IMR-90 (cell line): ENCODE measurements at places on chromosomes 7 and 10.

GRCh38 chr10:104036518-104037260, 49.0 kb downstream of the COL17A1 start:
- DNase-seq: no peak

- DNase-seq: no peak
Observed at GRCh38 chr7:49001610-49002033, 77.3 kb downstream of the CDC14C start.

DNA sequence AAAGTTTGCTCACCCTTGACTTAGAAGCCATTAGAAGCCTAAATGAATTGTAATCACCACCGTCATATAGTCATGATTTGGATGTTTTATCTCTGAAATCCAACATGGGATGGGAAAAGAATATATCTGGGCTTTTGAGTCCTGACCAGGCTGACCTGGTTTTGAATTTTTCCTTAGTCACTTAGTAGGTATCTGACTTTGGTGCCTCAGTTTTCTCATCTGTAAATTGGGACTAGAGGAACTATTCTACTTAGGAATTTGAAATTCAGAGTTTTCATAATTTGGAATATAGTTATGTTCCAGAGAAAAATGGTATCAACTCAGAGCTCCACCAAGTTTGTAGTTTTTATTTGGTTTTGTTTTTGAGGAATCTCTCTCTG, 40.9 kb downstream of the SHOC2 start:
- DNase-seq: no peak

GRCh38 chr7:89029864-89030263, 234.3 kb upstream of the TEX47 start:
- no peak for DNase-seq

GRCh38 chr7:80210400-80210799, 75.8 kb downstream of the GNAI1 start:
- peak; percentile 33 for DNase-seq

DNA sequence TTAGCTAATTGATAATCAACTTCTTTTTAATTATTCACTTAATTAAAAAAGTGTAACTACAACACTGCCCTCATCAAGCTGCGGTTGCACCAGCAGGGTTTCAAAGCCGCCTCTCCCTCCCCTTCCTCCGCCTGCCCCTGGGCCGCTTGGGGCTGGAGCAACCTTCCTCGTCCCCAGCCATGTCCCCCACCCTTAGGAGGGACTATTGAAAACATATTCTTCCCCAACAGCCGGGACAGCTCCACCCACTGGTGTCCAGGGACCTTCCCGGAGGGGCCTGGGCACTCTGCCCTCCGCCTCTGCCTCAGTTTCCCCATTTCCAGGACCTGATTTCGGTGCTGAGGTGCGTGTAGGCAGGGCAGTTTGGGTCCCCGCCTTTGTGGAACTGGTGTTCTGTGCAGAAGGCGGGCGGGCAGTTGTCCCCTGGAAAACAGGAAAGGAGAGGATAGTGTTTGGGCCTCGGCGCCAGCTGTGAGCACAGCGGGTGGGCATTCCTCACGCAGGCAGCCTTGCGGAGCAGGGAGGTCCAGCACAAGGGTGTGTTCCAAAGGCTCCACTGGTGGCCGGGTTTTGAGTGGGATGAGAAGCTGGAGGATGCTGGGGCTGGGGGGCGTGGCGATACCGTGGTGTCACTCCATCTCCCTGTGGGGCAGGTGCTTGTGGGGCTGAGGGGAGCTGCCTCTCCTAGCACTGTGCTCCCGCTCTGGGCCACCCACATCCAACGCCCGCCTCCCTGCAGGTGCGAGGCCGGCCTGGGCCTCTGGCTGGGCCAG, 15.7 kb downstream of the UNCX start:
- DNase-seq: no peak

GRCh38 chr7:21911341-21911875, 34.3 kb downstream of the CDCA7L start:
- peak; percentile 7 for DNase-seq

DNA sequence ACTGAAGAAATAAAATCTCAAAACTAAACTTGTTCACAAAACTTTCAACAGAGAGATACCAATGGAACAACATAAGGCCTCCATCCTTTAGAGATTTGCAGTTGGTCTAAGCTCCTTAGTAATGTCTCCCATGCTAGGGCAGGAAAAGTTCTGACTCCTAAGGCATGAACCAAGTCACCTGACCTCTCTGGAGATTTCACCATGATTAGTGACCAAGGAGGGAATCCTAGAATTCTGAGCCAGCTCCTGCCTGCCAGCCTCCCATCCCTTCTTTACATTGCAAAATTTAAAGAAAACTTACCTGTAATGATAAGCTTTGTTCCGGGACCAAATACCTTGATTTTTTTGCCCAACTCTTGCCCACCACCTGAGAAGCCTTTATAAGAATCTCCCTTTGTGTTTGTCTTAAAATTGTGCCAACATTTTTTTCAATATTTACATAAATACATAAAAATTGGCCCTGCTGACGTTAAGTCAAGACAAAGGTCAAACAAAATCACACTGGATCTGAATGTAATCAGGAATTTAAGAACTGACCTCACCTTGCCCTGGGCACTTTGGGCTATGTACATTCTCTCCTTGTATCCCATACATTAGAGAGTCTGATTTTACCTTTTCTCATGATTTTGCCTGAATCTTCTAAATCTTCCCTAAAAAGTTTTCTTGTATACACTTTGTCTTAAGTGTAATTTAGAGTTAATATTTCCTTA, at the start of gene TARP:
TSS of gene TARP (minus strand) at position 351 of the 710 bp plus-strand sequence.
- no peak for DNase-seq

DNA sequence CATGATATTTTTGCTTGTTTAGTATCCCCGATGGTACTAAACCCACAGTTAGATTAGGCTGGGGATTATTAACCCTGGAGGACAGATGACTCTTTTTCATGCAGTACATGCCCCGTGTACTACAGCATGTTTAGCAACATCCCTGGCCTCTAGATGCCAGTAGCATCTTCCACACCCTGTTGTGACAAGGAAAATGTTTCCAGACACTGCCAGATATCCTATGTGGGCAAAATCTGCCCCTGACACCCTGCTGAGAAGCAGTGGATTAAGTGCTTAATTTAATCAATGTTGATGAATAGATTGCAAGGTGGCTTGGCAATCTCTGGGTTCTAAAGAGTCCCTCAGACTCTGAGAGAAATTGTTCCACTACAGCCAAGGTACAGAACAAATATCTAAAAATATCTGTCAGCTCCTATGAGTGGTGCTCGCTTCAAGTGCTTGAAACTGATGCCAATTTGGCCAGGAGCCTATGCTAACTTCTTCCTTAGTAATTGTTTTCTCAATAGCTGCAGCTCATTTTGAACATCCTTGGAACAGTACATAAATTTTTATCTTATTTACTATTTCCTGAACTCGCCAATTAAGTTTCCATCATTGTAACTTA, 247.0 kb downstream of the SORCS1 start:
- no peak for DNase-seq

DNA sequence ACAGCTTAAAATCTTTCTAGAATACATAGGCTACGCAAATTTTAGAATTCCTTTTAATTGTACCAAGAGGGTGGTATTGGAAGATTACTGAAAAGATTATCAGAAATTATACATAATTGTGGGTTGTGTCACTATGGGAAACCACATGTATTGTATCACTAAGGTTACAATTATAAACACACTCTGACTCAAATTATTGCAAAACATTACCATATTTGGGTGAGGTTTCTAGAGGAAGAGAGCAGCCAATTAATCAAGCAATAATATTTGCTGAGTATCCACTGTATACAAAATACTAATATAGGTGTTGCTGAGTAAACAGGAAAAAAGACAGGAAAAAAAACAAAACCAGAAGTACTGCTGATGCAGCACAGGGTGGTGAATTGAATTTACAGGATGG, 3.1 kb upstream of the CAPZA2 start:
- DNase-seq: peak; percentile 87

DNA sequence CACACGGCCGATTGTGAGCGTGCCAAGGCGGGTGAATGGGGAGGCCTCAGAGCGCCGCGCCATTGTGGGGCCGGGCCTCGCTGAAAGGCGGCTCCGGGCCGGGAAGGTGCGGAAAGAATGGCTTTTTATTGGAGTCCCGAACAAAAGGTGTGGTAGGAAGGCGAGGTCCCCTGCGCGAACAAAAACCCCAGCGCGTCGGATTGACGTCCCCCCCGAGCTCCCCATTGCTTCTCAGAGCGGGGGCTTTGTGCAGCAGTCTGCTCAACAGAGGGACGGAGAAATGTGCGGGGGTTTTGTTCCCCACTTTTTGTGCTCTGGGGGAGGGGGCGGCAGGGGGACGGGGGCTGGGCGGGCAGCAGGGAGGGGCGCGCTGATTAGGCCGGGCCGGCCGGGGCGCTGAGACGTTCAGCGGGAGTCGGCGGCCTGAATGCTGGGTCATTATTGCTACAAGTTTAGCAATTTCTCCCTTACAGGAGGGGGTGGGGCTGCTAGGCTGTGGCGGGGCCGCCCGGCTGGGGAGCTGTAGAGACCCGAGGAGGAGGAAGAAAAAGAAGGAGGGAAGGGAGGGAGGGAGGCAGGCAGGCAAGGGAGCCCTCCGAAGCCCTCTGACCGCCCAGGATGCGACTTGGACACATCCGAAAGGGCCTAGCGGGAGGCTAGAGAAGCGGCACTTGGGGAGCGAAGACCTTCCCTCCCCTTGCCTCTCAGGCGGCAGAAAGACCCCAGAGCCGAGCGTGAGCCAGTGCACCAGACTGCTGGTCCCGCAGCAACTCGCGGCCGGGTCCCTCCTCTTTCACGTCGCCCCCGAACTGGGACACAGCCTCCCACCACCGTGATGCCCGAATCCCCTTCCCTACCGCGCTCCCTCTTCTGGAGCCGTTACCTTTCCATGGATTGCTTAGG, 4.6 kb downstream of the NKX2-3 start:
- no peak for DNase-seq

GRCh38 chr7:158431941-158432347, 155.7 kb downstream of the PTPRN2 start:
- DNase-seq: peak; percentile 28

- peak; percentile 61 for DNase-seq
Observed at GRCh38 chr7:130996833-130997231, 262.8 kb upstream of the KLF14 start.

- DNase-seq: no peak
Observed at GRCh38 chr7:85038466-85038865, 148.4 kb downstream of the SEMA3D start.

DNA sequence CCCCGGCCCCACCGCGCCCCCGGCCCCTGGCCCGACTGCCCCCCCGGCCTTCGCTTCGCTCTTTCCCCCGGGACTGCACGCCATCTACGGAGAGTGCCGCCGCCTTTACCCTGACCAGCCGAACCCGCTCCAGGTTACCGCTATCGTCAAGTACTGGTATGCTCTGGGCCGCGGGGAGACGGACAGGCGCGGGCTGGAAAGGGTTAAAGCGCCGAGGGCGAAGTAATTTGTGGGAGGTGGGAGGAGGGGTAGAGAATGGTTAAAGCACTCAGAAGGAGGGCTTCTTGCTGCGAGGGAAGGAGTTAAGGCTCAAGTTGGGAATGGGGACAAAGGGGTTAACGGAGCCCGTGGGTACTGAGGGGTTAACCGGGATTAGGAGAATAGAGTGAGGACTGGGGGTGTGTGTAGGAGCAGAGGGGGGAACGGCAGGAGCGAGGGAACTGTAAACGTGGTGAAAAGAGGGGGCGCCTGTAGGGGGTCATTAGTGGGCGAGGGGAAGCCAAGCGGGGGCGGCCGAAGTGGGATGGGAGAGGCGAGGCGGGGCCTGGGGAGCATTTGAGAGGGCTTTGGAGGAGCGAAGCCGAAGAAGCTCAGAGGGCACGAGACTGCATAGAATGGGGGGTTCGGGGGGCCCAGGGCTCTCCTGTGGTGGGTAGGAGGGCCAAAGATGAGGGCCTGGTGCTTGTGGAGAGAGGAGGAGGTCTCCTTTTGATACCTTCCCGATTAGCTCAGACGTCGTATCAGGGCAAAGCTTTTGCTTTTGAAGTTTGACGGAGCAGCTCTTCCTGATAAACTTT, 605 bp downstream of the SUFU start:
- peak; percentile 45 for DNase-seq

DNA sequence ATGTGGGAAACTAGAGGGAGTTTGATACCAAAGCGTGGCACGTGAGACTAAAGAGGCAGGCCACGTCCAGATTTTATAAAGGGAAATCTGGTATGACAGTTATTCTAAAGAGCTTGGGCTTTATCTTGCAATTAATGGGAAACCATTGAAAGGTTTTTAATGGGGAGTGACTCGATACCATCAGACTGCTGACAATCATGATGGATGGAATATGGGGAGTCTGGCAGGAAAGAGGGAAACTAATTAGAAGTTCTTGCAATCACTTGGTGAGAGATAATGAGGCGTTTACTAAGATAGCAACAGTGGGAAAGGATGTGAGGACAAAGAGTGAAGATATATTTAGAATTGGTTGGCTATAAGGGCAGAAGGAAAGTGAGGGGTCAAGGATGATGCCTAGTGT, 94.0 kb downstream of the MBL2 start:
- DNase-seq: no peak

GRCh38 chr7:152594801-152595200, 81.1 kb downstream of the XRCC2 start:
- DNase-seq: no peak

DNA sequence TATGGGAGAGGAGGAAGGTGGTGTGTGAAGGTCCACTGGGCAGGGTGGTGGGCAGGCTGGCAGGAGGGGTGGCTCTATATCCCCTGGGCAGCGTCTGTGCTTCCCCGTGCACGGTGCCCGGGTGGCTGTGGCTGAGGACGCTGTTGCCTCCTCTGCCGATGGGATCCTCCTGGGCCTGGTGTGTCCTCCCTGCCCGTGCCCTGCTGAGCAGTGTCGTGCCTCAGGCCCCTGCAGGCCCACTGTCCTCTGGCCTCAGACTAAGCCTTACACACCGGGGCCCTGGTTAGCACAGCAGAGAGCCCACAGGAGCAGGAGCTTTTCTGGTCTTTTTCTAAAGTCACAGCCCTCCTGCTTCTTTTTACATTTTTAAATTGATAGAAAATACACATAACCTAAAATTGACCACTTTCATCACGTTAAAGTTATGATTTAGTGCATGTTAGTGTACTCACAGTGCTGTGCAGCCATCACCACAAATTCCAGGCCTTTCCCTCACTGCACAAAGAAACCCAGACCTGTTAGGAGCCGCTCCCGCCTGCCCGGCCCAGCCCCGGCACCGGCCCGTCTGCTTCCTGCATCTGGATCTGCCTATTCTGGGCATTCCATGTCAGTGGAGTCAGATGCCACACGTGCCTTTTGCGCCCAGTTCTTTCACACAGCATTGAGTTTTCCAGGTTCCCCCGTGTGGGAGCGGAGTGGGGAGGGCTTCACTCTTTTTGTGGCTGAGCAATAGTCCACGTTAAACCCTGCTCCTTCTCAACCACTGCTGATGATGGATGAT, 19.4 kb downstream of the PFKFB3 start:
- DNase-seq: peak; percentile 29

GRCh38 chr10:123385508-123386080, 231.4 kb downstream of the BUB3 start:
- DNase-seq: no peak
